Stimulated activated CD8-positive, alpha-beta memory T cell treated with anti-CD3 and anti-CD28 coated beads, Interleukin-15, amount 100 ng/mL, for 48 hours (primary cell): ENCODE measurements at places on chromosomes 1 and 21.

- DNase-seq: no peak
Measured at GRCh38 chr21:46254208-46254975, 25.8 kb upstream of the LSS start.

GRCh38 chr1:222195857-222196256 lies 352.0 kb downstream of the HHIPL2 start:
- no peak for DNase-seq

DNA sequence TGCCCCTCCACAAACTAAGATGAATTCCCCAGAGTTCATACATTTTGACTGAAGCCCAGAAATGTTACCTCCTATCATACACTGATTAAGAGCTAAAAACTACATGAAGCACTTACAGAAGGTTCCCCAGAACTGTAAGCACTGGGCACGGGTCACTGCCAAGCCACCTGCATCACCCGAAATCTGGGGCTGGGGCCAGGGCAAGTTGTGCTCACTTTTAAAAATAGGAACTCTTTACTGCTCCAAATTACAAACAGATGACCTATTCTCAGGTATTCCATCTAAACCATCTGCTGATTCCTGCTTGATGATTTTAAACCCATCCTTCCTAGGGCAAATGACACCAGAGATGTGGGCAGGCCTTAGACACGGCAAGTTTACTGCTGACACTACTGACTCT lies 4.8 kb downstream of the SETD4 start:
- DNase-seq: no peak

DNA sequence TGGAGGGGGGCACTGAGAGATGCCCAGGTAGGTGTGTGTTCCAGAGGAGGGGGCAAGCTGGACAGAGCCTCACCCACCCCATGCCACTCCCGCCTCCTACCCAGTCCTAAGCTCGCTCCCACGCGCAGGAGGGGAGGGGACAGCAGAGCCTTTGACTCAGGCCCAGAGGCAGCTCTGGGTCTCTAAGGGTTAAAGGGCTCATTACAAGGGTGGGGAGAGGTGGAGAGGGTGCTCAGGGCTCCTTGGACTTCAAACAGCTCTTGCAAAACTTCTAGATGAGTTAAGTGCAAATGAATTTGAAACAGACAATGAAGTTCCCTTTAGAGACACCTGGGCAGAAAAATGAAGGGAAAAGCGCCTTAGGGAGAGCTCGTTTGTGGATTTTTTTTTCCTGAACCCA lies 104.2 kb upstream of the CASZ1 start:
- DNase-seq: no peak

DNA sequence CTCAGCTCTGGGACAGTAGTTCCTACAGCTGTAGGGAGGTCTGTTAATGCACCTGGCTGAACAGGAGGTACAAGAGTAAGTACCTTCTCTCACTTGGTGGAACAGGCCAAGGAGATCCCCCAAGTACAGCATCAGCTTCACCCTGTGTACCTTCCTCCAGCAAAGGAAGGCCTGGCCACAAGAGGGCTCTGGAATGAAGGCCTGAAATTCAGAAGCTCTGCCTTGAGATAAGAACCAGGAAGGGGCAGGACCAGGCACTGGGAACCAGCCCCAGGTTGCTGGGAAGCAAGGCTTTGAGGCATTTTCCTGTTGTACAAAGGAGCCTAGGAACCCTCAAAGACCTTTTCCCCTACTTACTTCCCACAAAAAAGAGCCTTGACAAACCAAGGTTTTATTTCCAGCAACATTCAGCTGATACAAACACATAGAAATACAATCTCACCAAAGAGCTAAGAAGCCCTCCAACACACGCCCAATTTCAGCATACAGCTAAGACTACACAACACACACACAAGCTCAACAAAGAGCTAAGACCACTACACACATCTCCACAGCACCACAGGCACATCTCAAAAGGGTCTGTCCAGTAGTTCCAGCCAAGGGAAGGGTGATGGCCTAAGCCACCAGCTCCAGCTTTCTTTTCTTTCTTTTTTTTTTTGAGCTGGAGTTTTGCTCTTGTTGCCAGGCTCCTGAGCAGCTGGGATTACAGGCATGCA lies 23.5 kb downstream of the F11R start:
- DNase-seq: no peak
